ENCODE measurements at places on chromosomes 5 and 9. TPM values are rescaled to one million over a fixed set of nuclear protein-coding genes. Genes with fewer than 3 reads are reported as not detected.

DNA sequence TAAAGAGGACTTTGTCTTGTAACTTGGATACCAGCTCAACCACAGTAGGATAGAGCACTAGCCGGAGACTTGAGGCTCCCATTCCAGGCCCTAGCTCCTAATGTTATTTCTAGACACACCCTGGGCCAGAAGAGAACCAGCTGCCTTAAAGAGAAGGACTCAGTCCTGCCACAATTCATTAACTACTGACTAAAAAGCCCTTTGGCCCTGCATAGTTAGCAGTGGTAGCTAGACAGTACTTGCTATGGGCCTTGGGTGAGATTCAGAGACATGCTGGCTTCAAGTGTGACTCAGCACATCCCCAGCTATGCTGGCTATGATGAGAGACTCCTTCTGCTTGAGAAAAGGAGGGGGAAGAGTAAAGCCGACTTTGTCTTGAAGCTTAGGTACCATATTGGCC, 47.3 kb downstream of the TMEM167A start:
- no peak for DNase-seq

DNA sequence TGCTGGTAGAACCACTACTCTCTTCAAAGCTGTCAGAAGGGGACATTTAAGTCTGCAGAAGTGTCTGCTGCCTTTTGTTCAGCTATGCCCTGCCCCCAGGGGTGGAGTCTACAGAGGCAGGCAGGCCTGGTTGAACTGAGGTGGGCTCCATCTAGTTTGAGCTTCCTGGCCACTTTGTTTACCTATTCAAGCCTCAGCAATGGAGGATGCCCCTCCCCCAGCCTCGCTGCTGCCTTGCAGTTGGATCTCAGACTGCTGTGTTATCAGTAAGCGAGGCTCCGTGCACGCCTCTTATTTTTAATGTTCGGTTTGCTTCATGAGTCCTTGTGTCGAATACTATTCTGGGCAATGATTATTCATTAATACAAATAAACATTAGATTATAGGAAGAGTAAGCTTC, 3.1 kb upstream of the SLC27A6 start:
- DNase-seq: no peak

- DNase-seq: peak; percentile 42
Measured at GRCh38 chr9:95507464-95508241, 9.1 kb downstream of the PTCH1 start.

- DNase-seq: no peak
Measured at GRCh38 chr5:138180183-138180782, 1.4 kb downstream of the KIF20A start.

DNA sequence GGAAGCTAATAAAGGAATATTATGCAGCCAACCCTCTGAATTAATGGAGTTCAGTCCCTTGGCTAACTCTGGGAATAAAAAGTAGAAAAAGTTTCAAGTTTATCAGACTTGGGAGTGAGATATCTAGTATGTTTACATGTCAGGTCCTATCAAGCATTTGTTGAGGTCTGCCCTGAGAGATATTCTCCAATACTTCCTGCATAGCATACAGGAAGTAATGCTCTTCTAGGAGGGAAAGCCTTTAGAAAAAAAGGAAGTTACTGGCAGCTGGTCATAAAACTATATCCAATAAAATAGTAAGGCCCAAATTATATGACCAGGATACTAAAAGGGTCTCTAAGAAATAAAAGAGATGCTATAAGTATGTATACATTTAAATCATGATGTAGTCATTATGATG, 594.1 kb upstream of the FTMT start:
- no peak for DNase-seq

GRCh38 chr9:37034938-37035647, 1.0 kb upstream of the PAX5 start:
- no peak for DNase-seq

DNA sequence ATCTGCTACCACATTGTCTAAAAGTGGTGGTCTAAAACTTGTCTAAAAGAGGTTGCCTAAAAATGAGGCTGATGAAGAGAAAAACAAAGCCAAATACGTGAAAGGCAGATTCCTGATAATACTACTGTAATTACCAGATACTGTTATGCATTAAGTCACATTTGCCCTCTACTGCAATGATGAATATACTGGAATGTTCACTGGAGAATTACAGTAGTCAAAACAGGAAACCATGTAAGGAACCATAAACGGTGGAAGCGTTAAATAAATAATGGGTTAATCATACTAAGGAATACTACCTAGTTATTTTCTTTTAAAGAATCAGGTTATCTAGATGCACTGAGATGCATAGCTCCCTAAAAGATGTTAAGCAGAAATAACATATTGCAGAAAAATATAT, 201.3 kb downstream of the MCTP1 start:
- DNase-seq: no peak

DNA sequence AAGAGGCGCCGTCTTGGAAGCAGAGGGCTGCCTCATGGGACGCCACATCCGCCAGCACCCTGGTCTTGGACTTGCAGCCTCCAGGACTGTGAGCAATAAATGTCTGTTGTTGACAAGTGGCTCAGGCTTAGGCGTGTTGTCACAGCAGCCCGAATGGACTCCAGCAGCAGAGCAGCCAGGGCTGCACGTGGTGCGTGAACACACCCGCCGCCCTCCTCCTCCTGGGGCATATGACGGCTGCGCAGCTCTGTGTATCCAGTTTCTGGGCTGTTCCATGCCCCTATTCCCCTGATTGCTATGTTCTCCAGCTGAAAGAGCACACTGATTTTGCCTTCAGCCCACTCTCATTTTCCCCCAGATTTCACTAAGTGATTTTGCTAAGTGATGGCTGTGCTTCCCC, 36.0 kb upstream of the CLPTM1L start:
- no peak for DNase-seq

DNA sequence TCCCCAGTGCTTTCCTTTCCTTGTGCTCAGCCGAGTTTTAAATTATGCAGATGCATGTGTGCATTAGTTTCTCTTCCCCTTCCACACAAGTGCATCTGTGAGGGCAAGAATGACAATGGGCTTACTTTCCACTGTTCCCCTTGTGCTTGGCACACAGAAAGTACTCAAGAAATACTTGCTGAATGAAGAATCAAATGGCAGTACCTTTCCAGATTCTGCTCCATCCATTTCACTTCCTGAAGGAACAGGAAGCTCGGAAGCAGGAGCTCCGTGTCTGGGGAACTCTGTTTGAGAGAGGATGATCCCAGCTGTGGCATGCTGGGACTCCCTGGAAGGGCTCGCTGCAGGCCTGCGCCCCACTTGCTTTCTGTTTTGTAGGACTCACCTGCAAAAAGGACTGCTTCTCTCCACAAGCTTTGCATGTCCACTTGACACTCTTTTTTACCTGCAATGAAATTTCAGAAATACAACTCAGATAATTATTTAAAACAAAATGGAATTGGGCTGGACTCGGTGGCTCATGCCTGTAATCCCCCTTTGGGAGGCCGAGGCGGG, 5.5 kb downstream of the MRNIP start:
- DNase-seq: no peak

- no peak for DNase-seq
Measured at GRCh38 chr5:65620021-65620420, 4.1 kb downstream of the TRIM23 start.

- no peak for DNase-seq
Measured at GRCh38 chr9:34995670-34996060, 6.1 kb downstream of the DNAJB5 start.

DNA sequence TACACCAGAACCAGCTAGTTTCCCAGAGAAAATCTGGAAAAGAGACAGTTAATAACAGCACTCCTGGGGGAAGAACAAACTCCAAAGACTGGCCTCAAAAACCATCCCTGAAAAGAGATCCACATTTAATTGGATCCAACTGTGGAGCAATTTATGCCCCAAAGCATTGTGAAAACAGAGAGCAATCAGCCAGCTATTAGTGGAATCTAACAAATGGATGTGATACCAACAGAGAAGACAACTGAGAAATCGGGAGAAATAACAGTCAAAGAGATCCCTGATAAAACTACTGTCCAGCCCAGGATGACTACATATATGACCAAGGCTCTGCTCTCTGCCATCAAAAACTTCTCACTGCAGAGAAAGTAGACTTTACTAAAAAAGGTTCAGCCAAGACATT, 40.5 kb upstream of the TRIO start:
- DNase-seq: no peak

- peak; percentile 62 for DNase-seq
Measured at GRCh38 chr9:124795881-124796431, 19.0 kb downstream of the OLFML2A start.

DNA sequence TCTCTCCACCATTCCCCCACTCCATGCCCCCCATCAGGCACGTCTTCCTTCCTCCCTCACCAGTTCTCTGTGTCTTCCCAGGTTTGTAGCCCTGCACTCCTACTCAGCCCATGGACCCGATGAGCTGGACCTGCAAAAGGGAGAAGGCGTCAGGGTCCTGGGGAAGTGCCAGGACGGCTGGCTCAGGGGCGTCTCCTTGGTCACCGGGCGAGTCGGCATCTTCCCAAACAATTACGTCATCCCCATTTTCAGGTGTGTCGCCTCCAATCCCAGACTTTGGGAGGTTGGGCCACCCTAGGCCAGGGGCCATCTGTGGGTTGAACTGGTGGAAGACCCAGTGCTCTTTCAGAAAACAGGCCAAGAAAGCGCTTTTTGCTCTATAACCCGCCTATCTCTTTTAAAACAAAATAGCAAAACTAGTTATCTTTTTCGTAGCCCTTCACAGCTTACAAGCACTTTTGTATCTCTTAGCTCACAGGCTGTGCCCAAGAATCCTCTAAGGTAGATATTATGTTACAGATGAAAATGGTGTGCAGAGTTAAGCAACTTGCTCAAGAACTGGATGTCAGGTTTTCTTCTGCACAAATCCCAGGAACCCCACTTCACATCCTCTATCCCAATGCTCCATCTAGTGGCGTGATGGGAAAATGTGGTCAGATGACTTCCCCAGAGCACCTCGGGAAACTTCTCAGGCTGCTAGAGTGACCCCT, 56.2 kb downstream of the PLAC8L1 start:
- no peak for DNase-seq

- DNase-seq: no peak
Measured at GRCh38 chr5:95178046-95178651, 106.7 kb downstream of the MCTP1 start.

- DNase-seq: no peak
Measured at GRCh38 chr5:129724222-129724621, 23.7 kb upstream of the MINAR2 start.

DNA sequence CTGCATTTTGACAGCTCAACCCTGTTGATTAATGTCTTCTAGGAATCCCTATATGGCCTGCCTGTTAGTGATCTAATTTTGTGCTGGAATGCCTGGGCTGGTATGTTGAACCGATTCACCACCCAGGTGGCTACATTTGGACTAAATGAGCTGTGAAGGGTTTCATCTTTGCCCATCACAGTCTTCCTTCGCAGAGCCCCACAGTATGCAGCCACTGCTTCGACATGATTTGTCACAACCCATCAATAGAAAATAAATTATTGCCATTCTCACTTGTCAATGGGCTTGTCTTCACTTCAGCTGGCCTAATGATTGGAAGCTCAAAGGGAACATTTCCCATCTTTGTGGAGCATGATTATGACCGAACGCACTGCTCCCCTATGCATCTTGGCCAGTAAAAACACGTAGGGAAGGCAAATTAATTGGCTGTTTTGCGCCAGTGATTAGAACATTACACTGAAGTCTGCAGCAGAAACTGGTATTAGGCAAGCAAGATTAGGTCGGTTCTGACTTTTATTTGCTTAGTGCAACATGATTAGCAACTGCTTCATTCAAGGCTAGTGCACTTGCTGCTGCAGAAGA, 408.5 kb downstream of the KIAA0825 start:
- DNase-seq: no peak

DNA sequence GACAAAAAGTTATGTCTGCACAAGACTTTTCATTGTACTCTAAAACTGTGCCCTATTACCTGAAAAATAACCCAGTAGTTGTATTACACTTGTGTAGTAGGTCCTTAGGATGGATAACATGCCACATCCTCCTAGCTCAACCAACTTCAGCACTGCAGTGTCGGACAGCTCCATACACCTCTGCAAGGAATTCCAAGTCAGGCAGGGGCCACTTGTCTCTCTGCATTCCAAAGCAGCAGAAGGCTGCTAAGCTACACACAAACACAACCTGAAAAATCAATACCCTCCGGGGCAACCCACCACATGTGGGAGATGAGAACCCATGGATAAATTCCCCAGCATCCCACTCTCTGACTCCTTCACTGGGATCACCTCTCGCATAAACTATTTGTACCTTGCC, 50.2 kb downstream of the MED10 start:
- DNase-seq: peak; percentile 16

DNA sequence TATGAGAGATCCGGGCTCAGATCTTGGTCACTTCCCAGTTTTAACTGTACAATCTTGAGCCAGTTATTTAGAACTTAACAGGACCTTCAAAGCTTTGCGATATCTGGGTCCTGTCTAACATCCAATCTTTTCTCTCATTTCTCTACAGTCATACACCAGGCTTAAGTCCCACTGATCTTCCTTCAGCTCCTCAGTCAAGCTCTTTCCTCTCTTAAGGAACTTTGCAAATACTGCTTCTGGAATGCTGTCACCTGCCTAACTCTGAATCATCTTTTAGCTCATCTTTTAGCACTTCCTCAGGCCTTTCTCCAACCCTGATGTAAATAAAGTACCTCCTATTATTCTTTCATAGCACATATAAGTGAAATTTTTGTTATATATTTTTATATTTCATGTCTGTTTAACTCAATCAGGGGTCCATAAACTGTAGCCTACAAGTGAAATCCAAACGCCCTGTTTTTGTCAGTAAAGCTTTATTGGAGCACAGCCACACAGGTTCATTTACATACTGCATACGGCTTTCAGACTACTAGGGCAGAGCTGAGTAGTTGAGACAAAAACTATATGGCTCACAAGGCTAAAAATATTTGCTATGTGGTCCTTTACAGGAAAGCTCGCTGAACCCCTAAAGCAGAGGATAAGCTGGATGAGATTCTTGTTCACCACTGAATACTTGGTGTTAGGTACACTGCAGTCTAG, 63.5 kb downstream of the MEF2C start:
- DNase-seq: no peak

FOXI1 gene
- not detected for total RNA-seq

OSMR gene
- 7.2 TPM for total RNA-seq

PKD2L2 gene
- 0.84 TPM for total RNA-seq

PRUNE2 gene
- 1.2 TPM for total RNA-seq

NOXA1 gene
- 2.9 TPM for total RNA-seq

ADAMTSL2 gene
- 9.1 TPM for total RNA-seq

FKTN gene
- 8.1 TPM for total RNA-seq

MRPL36 gene
- total RNA-seq: 51.1 TPM

BAAT gene
- not detected for total RNA-seq

AGXT2 gene
- not detected for total RNA-seq

Measured in heart right ventricle (tissue), 16 donors.